Stimulated activated CD8-positive, alpha-beta memory T cell treated with anti-CD3 and anti-CD28 coated beads, Interleukin-7, amount 100 ng/mL, for 4 hours (primary cell): ENCODE measurements at places on chromosomes 5 and 9.

GRCh38 chr5:78295035-78295961, 800 bp upstream of the AP3B1 start:
- peak; percentile 23 for DNase-seq

DNA sequence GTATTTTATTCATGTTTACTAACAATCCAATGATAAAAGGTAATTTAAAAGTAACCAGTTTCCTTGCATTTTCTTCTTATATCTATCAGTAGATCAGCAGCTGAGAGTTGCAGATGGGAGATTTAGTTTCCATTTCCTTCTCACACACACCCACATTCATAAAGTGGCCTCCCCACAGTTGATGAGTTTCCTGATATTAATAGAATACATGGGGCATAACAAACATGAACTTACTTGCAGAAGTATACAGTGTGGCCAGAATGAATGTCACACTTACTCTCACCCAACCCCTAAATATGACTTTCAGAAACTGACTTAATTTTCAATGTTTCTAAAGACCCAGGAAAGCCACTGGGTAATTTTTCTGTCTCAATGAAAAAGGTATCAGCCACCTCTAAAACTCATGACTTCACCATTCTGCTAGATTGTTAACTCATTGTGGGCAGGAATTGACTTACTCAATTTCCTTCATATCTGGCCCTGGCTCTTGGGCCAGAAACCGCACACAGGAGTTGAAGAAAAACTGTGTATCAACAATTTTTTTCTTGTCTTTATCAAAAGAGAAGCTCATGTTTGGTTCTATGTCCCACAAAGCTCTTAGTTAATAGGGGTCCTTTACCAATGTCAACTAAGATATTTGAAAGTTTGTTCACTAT, 63.5 kb upstream of the OSMR start:
- no peak for DNase-seq

- DNase-seq = no peak
Measured at GRCh38 chr5:14451871-14452270, 129.7 kb upstream of the OTULINL start.

DNA sequence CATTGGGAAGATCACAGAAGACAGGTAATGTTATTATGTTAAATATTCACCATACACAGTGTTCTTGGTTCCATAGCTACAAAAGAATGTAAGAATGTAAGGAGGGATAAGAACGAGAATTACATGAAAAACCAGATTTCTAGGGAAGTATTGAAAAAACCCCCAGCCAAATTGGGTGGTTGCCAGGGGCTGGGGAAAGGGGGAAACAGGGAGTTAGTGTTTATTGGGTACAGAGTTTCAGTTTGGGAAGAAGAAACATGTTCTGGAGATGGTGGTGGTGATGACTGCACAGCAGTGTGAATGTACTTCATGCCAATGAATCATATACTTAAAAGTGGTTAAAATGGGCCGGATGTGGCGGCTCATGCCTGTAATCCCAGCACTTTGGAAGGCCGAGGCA, 40.3 kb downstream of the GLRX start:
- no peak for DNase-seq

DNA sequence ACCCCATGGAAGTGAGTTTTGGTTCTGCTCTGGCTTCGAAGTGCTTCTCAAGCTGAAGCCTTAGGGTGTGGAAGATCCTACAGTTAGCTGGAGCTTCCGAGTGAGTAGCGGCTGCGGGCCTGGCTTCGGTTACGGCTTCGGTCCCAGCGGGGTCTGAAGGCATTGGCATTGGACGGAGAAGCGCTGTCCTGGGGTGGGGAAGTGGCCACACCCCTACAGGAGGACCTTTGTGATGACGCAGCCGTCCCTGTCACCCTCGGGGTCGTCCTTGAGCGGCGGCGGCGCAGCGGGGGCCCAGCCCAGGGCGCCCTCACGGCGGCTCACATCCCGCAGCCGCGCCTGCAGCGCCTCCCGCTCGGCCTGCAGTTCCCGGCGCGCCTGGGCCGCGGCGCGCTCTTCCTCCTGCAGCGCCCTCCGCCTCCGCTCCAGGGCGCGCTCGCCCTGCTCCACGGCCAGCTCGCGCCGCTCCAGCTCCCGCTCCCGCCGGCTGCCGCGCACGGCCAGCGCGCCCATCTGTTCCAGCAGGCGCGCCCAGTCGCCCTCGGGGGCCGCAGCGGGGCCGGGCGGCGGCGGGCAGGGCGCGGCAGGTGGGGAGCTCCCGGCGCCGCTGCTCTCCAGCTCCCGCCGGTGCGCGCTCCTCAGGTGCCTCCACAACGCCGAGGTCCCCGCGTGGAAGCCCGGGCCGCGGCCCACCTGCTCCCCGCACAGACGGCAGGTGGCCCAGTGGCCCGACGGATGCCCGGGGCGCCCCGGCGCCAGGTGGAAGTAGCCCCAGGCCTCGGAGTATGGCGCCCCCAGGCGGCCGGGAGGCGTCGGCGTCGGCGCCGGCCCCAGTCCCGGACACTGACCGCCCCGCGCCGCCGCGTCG, 9.9 kb downstream of the ZBED3 start:
- DNase-seq = peak; percentile 46

GRCh38 chr9:111598733-111599091, 735 bp downstream of the PTGR1 start:
- DNase-seq = no peak

- no peak for DNase-seq
Measured at GRCh38 chr9:130050462-130050861, 3.2 kb upstream of the GPR107 start.

DNA sequence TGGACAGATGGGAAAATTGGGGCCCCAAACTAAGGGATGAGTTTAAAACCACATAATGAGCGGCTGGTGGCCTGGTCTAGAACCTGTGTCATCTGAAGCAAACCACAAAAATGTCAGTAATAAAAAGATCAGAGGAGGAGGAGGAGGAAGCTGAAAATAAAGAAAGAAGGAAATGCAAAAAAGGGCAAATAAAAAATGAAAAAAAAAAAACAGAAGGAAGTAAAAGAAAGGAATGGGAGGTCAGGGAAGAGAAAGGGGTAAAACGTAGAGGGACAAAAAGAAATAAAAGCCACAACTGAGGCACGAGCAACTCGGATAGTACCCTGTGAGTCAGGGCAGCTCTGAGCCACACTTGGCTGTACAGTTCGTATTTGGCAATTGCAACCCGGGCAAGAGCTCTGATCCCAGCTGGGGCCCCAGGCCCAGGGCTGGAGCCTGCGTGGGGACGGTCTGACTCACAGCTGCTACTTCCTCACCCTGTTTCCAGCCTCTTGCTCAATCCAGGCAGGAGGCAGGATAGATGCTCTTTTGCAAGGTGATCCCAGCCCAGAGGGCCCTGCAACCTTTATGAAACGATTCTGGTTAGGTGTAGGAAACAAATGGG, 137.9 kb upstream of the TRIM32 start:
- DNase-seq = no peak
